ENCODE measurements at places on chromosomes 4 and X.

GRCh38 chr4:97587912-97588311 is 555.4 kb downstream of the STPG2 start:
- no peak for DNase-seq

DNA sequence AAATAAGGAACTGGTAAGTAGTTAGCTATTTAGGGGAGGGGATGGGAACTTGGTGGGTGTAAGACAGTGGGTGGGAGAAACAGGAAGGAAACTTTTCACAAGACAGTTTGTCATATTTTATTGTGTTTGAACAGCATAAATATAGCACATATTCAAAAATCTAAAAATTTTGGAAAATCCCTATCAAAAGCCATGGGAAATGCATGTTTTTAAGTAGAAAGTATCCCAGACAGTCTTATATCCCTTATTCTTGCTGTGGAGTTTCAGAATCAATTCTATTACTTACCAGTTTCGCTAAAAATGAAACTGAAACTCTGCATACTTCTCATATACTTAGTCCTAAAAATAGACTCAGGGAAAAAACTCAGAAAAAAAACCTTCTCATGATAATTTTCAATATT is 22.3 kb upstream of the RASGEF1B start:
- DNase-seq, result no peak

- DNase-seq, result no peak
These were observed 1952.2 kb downstream of the PCDH7 start for GRCh38 chr4:32672359-32672758.

DNA sequence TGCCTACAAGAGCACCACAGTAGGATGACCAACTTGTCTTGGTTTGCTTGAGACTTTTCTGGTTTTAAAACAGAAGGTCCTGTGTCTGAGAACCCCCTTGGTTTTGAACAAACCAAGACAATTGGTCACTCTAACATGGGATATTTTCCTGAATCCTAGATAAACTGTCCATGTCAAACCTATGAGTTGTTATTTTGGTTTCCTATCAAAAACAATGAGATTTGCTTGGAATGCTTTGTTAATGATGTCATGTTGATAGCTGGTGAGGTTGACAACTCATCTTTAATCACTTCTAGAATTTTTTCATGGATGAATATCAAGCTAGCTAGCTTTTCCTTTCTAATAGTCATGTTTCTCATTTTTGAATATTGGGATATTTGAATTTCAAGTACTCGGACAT is 518.3 kb upstream of the ARX start:
- no peak for DNase-seq

Measured in GM18507 (cell line).